GM19239 (cell line): ENCODE measurements at places on chromosomes 6 and 20.

GRCh38 chr6:89834884-89835792 is 5.5 kb downstream of the CASP8AP2 start:
- DNase-seq = peak; percentile 5

DNA sequence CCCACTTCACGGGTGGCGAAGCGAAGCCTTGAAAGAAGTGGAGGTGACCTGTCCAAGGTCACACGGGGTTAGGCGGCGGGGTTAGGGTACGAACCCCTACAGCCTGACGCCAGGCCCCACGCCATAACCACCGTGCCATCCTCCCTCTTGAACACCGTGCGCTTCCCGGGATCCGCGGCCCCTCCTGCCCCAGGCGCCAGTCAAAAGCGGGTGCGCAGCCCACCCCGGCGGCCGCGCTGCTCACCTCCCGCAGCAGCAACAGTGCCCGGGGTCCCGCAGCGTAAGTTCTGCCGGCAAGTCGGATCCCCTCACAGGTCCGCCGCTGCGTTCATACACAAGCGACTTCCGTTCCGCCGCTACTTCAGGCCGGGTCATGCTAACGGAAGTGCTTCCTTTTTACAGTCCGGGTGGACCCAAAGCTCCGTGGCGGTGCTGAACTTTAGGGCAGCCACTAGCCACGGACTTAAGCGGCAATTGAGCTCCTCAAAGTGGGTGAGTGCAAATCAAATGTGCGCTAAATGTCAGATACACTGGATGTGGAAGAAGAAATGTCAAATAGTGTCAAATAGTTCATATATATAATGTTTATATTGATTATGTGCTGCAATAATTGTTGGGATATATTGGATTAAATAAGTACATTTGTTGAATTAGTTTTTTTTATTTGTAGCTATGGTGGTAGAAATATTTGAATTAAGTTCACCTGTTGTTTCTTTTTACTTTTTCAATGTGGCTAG is at the start of gene CDK5RAP1:
Gene CDK5RAP1, minus strand, starts transcription at position 336 of the 737 bp plus-strand sequence. CDS start 4,455 bp downstream, outside the sequence.
- DNase-seq = peak; percentile 76

DNA sequence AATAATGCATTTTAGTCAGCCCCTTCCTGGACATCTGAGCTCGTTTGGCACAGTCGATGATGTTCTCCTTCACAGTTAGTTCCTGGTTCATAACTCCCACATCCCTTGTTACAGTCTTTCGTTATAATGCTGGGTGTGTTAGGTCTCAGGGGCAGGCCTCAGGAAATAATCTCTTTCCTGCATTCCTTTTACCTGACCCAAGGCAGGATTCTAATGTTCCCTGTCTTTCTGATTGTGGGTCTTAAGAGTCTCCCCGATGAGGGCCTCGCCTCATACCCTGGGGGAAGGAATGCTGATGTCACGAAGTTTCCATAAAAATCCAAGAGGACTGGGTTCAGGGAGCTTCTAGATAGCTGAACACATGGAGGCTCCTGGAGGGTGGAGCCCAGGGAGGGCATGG is 104.0 kb upstream of the CARMIL1 start:
- DNase-seq = no peak

- DNase-seq = no peak
These were observed 196.7 kb upstream of the CDH4 start for GRCh38 chr20:61055180-61056010.

DNA sequence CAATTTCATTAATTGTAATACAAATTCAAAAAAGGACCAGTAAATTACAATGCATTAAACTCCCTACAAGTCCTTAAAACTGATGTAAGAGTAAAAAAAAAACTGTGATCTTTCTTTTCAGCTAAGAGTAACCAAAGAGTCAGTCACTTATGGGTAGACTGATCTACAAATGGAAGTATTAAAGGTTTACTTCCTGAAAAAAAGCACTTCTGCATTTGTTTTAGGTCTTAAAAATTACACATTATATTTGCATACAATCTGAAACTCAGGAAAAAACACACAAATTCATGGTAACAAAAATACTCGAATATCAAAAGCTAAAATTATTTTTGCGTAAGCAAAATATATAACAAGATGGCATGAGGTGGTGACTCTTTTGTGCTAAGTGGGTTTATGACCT is 23.5 kb downstream of the USP49 start:
- DNase-seq = no peak

GRCh38 chr20:16025084-16025483 is 548.2 kb downstream of the KIF16B start:
- no peak for DNase-seq

DNA sequence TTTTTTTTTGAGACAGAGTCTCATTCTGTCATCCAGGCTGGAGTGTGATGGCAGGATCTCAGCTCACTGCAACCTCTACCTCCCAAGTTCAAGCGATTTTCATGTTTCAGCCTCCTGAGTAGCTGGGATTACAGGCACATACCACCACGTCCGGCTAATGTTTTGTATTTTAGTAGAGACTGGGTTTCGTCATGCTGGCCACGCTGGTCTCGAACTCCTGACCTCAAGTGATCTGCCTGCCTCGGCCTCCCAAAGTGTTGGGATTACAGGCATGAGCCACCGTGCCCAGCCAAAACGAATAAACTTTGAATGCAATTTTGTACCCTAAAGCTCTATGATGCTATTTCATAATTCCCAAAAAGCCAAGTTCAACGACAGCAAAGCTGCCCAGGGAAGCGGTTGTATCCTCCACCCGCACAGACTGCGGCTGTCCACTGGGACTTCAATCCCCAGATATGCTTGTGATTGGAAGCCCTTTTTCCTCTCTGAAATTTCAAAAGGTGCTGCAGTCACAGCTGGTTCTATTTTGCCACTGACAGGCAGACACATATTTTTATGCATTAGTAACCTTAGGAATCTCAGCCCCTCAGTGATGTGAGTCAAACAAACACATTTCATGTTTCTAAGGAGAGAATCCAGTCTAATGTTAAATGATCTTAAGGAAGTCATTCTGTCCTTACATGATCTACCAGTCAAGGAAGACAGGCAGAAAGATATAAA is 8.7 kb upstream of the RAMACL start:
- no peak for DNase-seq

DNA sequence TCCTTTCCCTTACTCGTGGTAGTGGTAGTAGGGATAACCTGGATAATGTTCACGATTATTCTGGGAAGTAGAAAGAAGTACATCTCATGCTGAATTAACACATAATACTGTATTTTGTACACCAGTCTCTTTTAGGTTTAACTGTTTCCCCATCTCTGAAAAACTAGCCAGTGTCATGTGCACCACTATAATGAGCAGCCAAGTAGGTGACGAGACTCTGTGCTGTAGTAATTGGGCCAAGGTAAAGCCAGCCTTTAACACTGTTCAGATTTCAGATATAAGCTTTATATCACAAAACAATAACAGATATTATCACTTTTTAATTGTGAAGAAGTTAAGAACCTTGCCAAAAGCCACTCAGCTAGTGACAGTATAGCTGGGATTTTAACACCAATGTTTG is 100.9 kb upstream of the ENPP5 start:
- no peak for DNase-seq

- DNase-seq = no peak
These were observed 19.4 kb upstream of the MUC21 start for GRCh38 chr6:30964075-30964474.

DNA sequence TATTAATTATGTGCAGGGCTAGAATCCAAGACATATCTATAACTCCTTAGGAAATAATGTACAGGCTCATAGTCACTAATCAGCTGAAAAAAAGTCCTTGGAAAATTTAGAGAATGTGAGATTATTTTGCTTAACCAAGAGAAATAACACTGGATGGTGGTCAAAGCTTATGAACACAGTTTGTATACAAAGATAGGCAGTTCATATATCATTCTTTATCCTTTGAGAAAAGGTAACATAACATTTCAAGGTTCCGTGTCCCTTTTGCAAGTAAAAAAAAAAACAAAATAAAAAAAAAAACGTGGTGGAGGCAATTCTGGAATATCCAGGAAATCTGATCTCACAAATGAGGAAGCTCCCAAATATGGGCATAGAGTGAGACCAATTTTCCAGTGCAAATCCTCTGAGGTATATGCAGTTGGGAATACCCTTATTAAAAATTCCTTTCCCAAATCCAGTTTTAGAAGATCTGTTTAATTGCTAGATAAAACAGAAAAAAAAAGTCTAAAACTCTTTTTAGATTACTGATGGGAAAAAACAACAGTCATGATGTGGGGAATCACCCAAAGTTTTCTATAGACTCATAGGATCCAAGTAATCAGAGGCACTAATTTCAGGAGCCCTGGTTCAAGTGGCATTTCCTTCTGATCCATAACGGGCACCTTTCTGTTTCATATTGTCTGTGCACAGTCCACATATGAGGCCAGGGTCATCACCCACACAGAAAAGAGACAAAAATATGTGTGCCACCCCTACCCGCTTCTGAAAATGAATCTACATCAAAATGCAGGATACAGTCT is 17.7 kb upstream of the TNFAIP3 start:
- no peak for DNase-seq

DNA sequence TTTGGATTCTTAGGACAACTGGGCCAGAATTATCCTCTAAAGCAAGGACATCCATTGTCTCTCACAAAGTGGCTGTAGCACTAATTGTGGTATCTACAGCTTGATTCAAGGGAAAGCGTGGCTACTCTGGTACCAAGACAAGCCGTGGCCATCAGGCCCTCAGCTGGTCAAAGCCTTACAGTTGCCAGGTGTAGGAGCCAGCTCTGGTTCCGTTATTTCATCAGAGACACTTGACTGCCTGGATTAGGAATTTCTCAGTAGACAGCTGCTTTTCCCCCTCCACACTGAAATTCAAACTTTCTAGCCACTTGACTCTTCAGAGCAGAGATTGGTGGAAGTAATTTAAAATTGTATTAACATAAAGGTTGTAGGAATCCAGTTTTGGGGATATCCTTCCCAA is 104.2 kb downstream of the ANKS1A start:
- no peak for DNase-seq

GRCh38 chr6:44270526-44271405 is 516 bp downstream of the TMEM151B start:
- no peak for DNase-seq

DNA sequence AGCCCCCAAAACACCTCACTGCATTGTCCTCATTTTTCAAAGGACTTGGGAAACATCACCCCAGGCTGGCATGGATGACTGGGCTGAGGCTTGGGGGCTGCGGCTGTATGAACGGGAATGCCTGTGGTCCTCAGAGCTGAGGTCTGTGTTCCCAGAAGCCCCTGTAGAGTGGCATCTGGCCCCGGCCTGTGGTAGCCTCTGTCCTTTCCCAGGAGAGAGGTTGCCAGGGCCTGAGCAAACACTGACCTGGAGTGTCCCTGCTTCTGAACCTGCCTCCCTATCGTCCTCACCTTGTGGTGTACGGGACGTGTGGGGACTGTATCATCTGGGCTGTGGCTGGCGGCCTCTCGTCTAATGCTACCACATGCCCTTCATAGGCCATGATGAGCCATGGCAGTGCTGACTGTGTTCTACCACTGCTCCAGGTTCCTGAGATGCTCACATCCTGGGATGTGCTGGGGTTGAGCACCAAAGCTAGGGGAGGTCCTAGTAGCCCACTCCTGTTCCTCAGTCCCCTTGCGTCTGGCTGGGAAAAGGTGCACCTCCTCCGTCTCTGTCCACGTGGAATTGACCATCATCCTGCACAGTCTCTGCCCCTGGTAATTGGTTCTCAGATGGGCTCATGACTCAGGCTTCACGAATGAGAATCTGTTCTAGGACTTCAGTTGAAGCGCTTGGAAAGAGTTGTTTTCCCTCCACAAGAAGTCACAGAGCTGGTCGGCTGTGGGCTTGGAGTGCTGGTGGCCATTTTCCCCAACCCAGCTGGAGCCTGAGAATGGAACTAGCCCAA is 27.6 kb downstream of the PHACTR3 start:
- no peak for DNase-seq

DNA sequence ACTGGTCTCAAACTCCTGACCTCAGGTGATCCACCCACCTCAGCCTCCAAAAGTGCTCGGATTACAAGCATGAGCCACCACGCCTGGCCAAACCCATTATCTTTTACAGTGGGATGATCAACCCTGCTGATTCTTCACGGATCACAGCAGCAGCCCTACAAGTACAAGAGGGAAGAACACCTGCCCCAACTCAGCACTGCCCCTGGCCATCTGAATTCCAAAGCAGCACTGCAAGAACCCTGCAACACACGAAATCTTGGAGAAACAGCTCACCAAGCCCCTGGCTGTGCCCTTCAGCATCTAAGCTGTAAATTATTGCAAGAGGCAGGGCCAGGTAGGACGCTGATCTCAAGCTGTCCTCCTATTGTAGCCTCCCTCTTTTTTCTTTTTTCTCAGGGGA is 54.5 kb upstream of the MC3R start:
- DNase-seq = no peak

GRCh38 chr20:43528258-43528875 is 20.9 kb downstream of the L3MBTL1 start:
- no peak for DNase-seq

GRCh38 chr6:33587529-33587928 is 7.5 kb upstream of the BAK1 start:
- DNase-seq = no peak

- no peak for DNase-seq
These were observed 69.3 kb downstream of the ALDH8A1 start for GRCh38 chr6:134880487-134881190.
